ENCODE measurements at places on chromosomes 11 and 22.

- DNase-seq: no peak
Observed at GRCh38 chr11:112087212-112087611, 539 bp downstream of the SDHD start.

DNA sequence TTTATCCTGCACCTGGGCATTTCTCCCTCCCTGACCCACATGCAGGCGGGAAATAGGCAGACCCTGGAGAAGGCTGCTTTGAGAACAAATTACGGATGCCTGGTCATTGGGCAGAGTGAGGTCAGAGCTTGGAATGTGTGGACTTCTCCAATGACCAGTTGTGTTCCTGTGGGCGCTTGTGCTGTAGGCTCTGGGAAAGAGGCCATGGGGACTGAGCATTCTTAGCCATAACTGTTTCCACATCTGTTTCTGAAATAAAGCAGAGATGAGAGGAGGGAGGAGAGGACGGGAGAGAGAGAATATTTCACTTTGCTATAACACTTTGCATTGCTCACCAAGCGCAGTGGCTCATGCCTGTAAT is 11.2 kb upstream of the TMEM184B start:
- DNase-seq: no peak

GRCh38 chr11:120608760-120609211 is 97.2 kb downstream of the GRIK4 start:
- no peak for DNase-seq

GRCh38 chr11:130806746-130807145 is 109.5 kb downstream of the SNX19 start:
- DNase-seq: no peak

- no peak for DNase-seq
Observed at GRCh38 chr22:37474447-37475090, 11.6 kb downstream of the MFNG start.

DNA sequence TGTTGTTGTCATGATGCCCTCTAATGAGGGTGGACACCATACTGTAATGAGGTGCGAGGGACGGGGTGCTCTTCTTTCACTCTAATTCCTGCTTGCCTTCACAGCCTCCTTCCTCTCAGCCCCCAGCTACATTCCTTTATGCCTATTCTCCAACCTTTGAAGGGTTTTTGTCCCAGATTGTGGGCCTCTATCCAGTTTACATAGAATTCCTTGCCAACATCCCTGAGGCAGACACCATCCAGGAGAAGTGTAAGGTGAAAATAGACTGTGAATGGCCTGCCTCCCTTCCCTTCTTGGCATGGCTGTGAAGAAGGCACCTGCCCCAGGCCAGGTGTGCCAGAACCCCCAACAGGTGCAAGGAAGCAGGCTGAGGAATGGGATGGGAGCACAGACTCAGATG is 122.3 kb downstream of the CHST1 start:
- DNase-seq: no peak
